ENCODE measurements at places on chromosomes 7 and 10.

GRCh38 chr7:155660059-155660757, 15.7 kb downstream of the RBM33 start:
- DNase-seq: no peak

- DNase-seq: no peak
These were observed 77.5 kb downstream of the LRRC4 start for GRCh38 chr7:127953423-127954356.

DNA sequence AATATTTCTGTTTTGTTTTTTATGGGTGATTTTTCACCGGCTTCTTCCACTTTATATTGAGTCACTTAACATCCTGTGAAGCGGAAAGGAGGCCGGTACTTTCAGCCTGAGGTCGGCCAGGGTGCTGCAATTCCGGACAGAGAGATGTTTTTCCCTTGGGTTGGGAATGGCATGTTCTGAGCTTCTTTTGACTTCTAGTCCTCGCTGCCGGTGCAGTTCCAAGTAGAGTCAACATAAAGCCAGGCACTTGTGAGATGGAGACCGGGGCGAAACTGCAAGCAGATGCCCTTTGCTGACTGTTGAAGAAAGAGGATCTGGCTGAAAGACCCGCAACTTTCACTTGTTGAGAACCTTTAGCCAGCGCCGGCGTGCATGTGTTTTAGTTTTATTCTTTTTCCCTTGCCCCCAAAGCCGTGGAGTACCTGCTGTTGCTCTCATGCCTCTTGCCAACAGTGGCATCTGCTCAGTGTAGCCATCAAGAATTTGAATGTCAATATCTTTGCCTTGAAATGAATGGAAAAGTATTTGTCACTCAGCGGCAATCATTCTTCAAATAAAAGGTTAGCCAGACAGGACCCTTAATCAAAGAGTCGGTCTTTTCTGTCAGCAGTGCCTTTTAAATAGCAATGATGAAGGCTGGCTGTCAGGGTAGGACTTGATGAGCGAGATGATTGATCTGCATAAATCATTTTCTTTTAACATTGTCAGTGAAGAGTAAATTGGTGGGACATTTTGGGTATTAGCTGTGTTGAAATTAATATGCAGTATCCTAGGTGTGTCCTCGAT, 351.2 kb downstream of the LRMDA start:
- DNase-seq: no peak

DNA sequence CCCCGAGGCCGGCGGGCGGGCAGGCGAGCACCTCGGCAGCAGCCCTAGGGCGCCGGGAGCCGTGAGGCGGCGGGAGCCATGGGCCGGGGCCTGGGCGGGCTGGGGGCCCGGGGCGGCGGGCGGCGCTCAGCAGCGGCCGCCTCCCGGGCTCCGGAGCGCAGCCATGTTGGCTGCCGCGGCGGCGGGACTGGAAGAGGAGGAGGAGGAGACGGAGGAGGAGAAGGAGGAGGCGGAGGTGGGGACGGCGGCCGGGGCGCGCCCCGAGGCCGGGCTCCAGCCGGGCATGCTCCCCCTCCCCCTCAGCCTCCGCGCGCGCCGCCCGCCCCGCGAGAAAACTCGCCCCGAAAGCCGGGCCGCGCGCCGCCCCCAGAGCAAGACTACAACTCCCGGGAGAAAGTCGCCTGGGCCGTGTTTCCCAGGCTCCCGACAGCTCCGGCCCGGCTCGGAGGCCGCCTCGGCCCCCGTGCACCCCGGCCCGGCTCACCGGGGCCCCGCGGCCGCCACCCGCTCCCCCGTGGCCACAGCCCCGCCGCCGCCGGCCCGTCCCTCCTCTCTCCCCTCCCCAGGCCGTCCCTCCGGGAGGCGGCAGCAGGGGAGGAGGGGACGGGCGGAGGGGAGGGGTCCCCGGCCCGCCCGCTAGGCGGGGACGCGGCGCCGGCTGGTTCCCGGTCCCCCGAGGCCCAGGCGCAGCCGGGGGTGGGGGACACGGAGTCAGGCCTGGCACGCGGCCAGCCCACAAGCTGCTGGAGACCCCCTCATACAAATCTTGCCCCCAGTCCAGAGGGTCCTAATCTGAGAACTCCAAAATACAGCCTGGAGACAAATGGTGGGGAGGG, at the start of gene DLG5:
DLG5 (minus strand) TSS at position 190 of the 836 bp plus-strand sequence. CDS start 235 bp downstream, outside the sequence.
- DNase-seq: peak; percentile 33

GRCh38 chr7:139913845-139914135, 84.7 kb downstream of the TBXAS1 start:
- DNase-seq: no peak

GRCh38 chr10:100882671-100883311, 30.0 kb upstream of the SLF2 start:
- no peak for DNase-seq

DNA sequence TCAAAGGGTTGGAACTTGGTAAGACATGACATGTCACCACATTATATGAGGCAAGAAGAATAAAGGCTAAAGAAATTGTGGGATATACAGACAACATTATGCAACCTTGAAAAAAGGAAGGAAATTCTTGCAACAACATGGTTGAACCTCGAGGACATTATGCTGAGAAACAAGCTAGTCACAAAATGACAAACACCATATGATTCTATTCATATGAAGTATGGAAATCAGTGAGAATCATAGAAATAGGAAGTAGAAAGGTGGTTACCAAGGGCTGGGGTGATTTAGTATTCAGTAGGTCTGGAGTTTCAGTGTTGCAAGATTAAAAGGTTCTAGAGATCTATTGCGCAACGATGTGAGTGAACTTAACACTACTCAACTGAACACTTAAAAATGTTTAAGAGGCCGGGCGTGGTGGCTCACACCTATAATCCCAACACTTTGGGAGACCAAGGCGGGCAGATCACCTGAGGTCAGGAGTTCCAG, 126.9 kb upstream of the TBX20 start:
- no peak for DNase-seq

DNA sequence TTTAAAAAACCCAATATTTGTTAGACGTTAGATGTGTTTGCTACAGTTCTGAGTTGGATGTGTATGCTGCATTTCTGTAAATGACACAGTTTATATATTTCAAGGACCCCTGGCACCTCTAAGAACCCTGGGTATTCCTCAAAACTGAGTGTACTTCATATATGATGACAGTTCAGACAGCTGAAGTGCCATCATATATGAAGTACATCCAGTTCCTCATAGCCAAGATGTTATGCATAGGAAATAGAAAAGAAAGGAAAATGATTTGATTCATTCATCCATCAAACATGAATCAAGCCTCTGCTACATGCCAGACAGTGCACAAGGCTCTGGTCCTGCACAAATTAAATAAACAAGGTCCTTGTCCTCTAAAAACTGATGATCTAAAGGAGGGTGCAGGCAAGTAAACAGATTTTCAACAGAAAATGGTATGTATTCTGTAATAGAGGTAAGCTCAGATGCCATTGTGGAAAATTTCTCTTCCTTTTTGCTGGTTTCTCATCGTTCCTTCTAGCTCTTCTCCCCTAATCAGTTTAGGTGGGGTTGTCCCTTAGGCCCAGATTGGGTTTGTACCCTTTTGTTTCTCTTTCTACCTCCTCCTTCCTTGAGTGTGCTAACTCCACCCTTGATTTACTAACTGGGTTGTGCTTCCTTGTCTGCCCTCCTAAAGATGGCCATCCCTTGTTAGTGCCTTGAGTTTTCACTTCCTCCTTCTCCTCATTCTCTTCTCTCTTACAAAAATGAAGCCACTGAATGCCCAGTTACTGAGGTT, 25.3 kb upstream of the SMIM30 start:
- DNase-seq: no peak

- peak; percentile 27 for DNase-seq
These were observed 35.9 kb downstream of the FZD1 start for GRCh38 chr7:91299952-91300775.

DNA sequence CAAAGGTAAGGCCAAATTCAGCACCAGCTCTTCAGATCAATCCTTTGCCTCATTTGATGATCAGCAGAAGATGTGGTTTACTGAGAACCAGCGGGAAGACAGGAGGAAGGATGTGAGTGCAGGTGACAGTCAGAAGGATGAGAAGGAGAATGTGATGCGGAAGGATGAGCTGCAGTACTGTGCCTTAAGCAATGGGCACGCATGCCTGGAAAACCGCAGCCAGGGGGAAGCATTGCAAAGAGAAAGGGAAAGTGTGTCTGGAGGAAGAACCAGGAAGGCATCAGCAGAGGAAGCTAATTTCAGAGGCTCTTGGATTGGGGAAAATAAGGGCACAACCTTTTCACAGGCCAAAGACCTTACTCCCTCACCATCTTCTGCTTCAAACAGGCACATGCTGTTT, 25.7 kb downstream of the C10orf71 start:
- no peak for DNase-seq

DNA sequence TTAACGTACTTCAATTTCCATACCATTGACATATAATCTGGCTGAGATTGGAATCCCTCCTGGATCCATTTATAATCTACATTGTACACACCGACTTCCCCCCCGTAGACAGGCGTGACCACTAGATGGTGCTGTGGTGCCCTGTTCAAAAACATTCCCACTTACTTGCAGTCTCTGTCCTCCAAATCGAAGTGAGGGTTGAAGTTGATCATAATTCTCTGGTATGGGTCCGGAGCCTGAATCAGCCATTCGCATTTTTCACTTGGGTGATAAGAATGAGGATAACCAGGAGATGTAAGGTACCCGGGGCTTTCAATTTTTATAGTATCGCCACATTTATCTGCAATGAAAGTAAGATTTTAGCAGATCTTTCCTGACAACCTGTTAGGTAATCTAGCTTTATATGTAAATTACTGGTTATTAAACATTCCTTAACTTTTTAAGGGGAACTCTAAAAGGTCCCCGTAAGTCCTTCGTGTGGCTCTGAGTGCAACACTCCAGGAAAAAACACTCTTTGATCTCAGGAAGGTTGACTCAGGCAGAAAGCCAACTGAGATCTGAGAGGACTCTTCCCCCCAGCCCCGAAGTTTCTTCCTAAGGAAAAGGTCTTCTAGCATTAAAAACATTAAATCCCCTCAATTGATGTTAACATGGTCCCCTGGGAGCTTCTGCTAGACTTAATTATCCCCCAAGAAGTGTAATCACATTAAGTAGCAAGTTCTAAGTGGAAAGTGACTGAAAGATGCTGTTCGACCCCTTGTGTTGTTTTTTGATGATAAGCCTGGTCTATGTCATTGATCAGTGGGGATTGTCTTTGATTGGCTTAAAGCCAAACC, 3.7 kb downstream of the NRP1 start:
- DNase-seq: peak; percentile 79

- no peak for DNase-seq
These were observed 33.2 kb upstream of the VCL start for GRCh38 chr10:73964743-73965142.

DNA sequence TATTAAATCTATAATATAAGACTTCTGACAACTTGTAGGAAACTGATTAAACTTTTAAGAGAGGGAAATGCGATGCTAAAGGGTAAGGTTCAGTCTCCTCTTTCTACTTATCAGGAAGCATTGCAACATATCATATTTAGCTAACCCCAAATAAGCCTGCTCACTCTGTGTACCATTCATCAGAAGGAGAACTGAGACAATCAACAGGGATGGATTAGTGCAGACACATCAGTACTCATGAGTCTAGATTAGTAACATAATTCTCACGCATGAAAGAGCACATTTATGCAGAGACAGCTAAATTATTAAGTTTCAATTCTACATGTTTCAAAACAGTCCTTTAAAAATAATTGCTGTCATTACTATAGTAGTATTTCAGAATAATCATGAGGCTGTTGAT, 354.2 kb upstream of the ZWINT start:
- no peak for DNase-seq

DNA sequence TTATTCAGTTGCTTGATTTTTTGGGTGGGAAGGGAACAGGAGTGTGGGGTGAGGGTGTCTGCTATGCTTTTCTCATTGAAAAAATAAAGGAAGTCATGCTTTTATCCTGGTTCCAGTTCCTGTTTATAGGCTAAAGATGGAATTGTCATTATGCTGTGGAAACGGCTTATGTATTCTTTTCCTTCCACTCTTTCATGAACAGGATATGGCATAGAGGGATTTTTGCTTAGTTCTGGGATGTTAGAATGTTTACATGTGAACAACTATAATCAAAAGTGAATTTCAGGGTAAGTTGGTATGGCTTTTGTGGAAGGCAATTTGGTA, 35.9 kb upstream of the PTPN12 start:
- no peak for DNase-seq

- DNase-seq: no peak
These were observed 20.1 kb upstream of the NMT2 start for GRCh38 chr10:15188603-15189002.

GRCh38 chr10:4437791-4438190, 388.2 kb upstream of the AKR1E2 start:
- DNase-seq: no peak

- no peak for DNase-seq
These were observed 139.1 kb upstream of the RHEB start for GRCh38 chr7:151658778-151659177.

GRCh38 chr10:128475686-128476367, 349.6 kb upstream of the MKI67 start:
- no peak for DNase-seq

- DNase-seq: peak; percentile 36
These were observed 68.8 kb downstream of the SVOPL start for GRCh38 chr7:138632384-138632783.

- DNase-seq: no peak
These were observed 46.2 kb downstream of the KCNMA1 start for GRCh38 chr10:77591238-77591880.

DNA sequence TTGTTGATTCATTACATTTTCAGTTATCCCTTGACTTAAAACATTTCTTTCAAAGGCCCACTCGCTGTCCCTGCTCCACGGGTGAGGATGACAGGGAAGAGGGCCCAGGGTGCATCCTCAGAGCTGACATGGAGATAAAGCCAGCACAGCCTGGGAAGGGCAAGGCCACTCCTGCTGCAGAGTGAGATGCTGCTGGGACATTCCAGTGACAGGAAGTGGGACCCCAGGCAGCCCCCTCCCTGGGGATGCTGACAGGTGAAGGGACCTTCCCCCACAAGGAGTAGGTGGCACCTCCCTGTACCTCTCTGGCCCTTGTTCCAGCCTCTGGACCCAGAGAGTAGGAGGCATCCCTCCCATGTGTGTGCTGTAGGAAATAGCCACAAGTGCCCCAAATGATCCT, 97.8 kb upstream of the DDC start:
- DNase-seq: no peak

GRCh38 chr10:119006451-119007210, 22.9 kb upstream of the NANOS1 start:
- no peak for DNase-seq

- DNase-seq: peak; percentile 18
These were observed 35.4 kb downstream of the KLF6 start for GRCh38 chr10:3749600-3749999.
